ENCODE measurements at places on chromosomes 1 and 21. TPM values are rescaled to one million over a fixed set of nuclear protein-coding genes. Genes with fewer than 3 reads are reported as not detected.

Gene KCND3
- not detected for total RNA-seq

Gene RAB42
- 13.5 TPM for total RNA-seq

Gene GPR37L1
- total RNA-seq = not detected

Gene F3
- 26.9 TPM for total RNA-seq

Gene DNAJC28
- total RNA-seq = 0.18 TPM

Gene SYF2
- total RNA-seq = 35.4 TPM

Gene GBP2
- total RNA-seq = 31.7 TPM

Gene EXTL1
- 26.5 TPM for total RNA-seq

Gene CELA3A
- not detected for total RNA-seq

Gene MIS18A
- total RNA-seq = 15.3 TPM

Gene HIVEP3
- total RNA-seq = 0.18 TPM

Gene NID1
- 295 TPM for total RNA-seq

Gene CELA2A
- total RNA-seq = not detected

Gene SH3BGR
- total RNA-seq = 4.9 TPM

Gene MFAP2
- total RNA-seq = 16.4 TPM

Gene SYCP1
- not detected for total RNA-seq

Gene RIPPLY3
- total RNA-seq = 0.29 TPM

Gene CHODL
- total RNA-seq = not detected

Gene S100A3
- 5.8 TPM for total RNA-seq

Gene IL19
- total RNA-seq = not detected

Gene BSND
- total RNA-seq = not detected
